ENCODE measurements at places on chromosomes 2 and 18.

DNA sequence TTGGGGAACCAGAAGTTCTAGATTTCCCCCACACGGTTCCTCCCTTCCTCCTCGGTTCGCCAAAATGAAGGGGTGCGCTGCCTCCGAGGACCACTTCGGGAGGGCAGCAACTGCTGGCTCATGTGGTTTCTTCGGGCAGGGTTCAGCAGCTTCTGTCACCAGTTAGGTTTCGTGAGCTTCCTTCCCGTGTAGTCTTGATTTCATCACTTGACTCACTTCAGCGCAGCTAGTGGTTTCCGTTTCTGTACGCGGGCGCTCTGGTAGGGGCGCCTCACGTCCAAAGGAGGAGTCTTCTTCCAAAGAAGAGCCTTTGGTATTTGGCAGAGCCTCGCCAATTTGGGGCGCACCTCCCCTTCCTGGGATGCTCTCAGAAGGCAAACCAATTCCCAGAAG, 485 bp upstream of the GALNT3 start:
- DNase-seq: peak; percentile 34

- no peak for DNase-seq
Observed at GRCh38 chr2:62370321-62371250, 135.4 kb downstream of the TMEM17 start.

DNA sequence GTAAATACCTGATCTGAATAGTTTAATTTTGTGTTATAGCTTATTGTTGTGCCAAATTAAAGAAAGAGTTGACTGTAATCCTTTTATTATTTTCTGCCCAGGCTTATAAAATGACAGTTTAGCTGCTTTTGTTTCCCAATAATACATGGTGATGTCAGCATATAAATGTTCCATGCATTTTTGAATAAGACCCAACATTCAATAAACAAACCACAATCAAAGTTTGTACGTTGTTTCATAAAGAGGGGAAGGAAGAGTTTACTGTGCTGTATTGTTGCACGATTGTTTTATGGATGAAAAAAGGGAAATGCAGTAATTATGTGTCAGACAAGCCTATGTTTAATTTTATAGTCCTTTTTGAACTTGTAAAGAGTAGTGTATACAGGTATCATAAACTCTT, 177.2 kb upstream of the SCN7A start:
- DNase-seq: no peak

DNA sequence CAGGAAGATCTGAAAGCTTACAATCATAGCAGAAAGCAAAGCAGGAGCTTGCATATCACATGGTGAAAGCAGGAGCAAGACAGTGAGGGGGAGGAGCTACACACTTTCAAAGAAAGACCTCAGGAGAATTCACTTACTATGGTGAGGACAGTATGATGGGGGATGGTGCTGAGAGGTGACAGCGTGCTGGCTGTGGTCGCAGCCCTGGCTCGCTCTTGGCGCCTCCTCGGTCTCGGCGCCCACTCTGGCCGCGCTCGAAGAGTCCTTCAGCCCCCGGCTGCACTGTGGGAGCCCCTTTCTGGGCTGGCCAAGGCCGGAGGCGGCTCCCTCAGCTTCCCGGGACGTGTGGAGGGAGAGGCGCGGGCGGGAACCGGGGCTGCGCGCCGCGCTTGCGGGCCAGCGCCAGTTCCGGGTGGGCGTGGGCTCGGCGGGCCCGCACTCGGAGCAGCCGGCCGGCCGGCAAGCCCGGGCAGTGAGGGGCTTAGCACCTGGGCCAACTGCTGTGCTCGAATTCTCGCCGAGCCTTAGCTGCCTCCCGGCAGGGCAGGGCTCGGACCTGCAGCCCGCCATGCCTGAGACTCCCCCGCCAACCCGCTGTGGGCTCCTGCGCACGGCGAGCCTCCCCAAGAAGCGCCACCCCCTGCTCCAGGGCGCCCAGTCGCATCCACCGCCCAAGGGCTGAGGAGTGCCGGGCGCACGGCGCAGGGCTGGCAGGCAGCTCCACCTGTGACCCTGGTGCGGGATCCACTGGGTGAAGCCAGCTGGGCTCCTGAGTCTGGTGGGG, 131.9 kb upstream of the SPATS2L start:
- DNase-seq: no peak

DNA sequence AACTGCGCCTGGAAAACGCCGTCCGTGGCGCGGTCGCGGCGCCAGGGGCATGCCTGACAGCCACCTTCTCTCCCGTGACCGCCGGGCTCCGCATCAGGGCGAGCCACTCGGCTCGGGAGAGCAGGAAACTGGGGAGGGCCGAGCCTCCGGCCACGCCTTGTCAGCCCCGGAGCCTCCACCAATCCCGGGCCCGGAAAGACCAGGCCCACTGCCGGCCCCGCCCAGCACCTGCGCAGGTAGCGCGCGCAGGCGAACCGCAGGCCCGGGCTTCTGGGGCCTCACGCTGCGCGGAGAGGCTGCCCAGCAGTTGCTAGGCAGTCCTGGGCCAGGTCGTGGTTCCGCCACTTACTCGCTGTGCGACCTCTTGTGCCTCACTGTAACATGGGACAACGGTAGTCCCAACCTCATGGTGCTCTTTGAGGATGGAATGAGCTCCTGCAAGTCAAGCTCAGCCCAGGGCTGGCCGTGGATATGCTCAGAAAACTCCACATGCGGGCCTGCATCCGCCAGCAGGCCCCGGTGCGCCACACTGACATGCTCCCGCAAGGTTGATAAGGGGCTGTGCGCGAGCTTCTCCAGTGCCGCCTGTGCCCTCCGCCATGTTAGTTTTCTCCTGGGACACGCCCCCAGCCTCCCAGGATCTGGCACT, 97.1 kb downstream of the INHBB start:
- DNase-seq: peak; percentile 91

- no peak for DNase-seq
Observed at GRCh38 chr18:63878343-63878742, 9.2 kb upstream of the SERPINB2 start.

- no peak for DNase-seq
Observed at GRCh38 chr2:105853354-105854088, 108.8 kb downstream of the NCK2 start.

Data from testis (tissue), 5 donors.